Karpas-422 (cell line): ENCODE measurements at places on chromosomes 2 and 18. TPM values are rescaled to one million over a fixed set of nuclear protein-coding genes. Genes with fewer than 3 reads are reported as not detected.

GRCh38 chr2:74679615-74680014, 25.6 kb downstream of the SEMA4F start:
- DNase-seq = no peak
- H3K4me1 ChIP-seq = no peaks in the 10 kb centered on the region
- no peak overlapping the region for H3K27ac ChIP-seq
- H3K36me3 ChIP-seq = no peaks in the 10 kb centered on the region
- H3K27me3 ChIP-seq = no peaks in the 10 kb centered on the region

Gene PPP1R1C
- not detected in 2 replicates for total RNA-seq

DNA sequence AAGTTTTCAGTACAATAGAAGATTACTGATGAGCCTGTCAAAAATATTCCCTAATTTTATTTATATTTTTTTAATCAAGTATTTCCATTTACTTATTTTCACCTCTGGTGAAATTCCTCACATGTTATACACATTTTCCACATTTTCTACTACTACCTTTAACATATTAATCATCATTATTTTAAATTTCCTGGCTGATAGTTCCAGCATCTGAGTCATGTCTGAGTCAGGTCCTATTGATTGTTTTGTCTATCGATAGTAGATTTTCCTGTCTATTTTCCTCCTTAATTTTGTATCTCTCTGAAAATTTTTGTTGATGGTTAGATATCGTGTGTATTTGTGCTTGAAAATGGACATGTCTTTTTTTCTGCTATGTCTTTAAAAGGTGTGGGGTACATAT, 211.8 kb upstream of the DSEL start:
- no peak overlapping the region for H3K4me3 ChIP-seq
- H3K36me3 ChIP-seq = no peaks in the 10 kb centered on the region
- H3K27me3 ChIP-seq = no peaks in the 10 kb centered on the region
- no peak overlapping the region for H3K27ac ChIP-seq
- DNase-seq = no peak

Gene IL1B
- total RNA-seq = not detected in 2 replicates
